Activated CD4-positive, CD25-positive, alpha-beta regulatory T cell treated with anti-CD3 and anti-CD28 coated beads, Interleukin-2, amount 50 U/mL, for 16 hours (primary cell): ENCODE measurements at places on chromosomes 1 and 21.

- no peak for DNase-seq
Observed at GRCh38 chr1:58104960-58105359, 441.6 kb downstream of the OMA1 start.

GRCh38 chr1:156887317-156887716 lies 6.2 kb upstream of the PEAR1 start:
- no peak for DNase-seq

DNA sequence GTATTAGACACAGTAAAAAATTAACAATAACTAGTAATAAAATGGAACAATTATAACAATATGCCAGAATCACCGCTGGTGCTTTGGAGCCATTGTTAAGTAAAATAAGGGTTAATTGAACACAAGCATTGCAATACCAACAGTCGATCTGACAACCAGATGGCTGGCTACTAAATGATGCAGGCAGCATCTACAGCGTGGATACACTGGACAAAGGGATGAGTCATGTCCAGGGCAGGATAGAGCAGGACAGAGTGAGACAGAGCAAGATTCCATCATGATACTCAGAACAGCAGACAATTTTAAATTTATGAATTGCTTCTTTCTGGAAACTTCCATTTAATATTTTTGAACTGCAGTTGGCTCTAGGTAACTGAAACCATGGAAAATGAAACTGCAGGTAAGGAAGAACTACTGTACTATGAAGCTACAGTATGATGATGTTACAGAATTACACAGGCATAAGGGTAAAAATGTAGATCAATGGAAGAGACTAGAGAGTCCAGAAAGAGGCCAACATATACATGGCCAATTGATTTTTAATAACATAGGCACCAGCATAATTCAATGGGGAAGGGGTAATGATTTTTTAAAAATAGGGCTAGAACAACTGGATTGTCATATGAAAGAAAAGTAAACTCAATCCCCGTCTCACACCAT lies 168.7 kb downstream of the RRAGC start:
- no peak for DNase-seq

DNA sequence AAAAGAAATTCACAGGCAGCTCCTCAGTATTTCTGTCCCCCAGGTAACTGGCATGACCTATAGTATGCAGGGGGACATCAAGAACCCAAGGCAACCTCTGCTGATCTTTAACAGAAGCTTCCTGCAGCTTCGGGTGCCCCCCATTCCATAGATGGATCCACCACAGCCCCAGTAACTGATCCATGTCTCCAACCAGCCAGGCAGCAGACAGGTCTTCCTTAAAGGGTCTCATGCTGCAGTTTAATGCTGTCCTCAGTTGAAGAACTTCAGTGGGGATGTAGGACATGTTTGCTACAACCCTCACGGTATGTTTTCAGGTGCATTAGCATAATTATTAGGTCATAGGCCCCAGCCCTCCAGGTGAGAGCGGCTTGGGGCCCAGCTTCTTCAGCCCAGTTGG lies 90.9 kb upstream of the OLIG2 start:
- no peak for DNase-seq

DNA sequence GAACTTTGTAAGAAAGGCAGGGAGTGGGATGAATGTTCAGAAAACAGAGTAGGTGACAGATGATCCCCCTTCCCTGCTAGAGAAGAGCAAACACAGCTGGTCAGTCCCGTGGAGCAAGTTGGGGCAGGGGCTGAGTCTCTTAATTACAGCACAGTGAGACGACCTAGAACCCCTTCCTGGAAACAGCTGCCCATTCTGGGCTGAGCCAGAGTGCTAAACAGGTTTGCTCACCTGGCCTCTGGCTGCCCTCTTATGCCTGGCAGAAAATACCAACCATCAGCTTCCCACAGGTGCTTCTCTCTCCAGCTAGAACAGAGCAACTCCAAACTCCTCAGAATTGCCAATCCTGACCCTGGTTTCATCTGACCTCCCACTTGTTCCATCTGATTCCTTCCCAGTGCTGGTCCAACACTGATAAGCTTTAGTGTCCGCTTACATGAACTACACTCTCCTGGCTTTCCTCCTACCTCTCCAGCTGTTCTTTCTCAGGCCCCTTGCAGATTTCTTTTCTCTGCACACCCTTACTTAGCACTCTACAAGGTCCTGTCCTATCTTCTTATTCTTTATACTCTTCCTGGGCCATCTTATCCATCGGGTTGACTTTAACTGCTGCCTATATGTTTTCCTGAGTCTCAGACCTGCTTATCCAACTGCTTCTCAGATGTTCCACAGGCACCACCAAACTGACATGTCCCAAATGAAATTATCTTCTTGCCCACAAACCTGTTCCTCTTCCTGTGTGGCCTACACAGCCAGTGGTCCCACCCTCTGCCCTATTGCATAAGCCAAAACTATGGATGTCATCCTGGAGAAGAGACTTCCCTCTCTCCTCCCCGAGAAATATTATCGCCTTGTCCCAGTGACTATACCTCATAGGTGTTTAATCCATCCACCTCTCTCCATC lies 22.6 kb upstream of the COL9A2 start:
- no peak for DNase-seq

GRCh38 chr1:161092621-161093028 lies 3.3 kb upstream of the NECTIN4 start:
- no peak for DNase-seq

DNA sequence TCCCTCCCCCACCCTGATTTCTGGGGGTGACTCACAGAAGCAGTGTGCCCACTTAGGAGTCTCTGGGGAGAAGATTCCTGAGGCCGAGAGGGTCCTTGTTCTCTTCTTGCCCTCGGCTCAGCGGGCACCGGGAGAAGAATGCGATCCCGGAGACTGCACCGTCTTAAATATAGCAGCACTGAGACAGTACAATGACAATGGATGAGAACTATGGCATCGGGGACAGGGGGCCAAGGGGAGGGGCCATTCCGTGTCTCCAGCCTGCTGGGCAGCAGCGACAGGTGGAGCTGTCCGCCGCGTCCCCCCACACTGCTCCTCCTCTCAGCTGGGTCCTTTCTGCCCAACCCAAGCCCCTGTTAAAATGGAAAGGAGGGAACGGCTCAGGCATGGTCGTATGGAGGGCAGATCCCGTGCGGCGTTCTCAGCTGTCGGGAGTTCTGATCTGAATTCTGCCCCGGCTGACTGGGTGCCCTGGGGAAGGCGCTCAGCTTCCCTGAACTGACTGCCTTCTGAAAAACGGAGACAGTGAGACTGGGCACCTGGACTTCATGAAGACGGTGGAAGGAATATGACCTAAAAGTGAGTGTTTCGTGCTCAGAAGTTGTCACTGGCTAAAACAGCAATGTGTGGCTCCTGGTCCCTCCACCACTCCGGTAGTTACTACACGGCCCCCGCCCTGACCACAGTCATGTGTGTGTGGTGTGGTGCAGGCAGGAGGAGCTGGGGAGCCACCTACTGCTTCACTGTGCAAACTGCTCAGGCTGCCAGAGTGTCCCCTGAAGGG lies at the start of gene MYOM3:
Gene MYOM3 (minus strand): TSS at position 140 of the 784 bp plus-strand sequence. CDS start 3,499 bp downstream, outside the sequence.
- no peak for DNase-seq

GRCh38 chr1:154104433-154105082 lies 50.3 kb downstream of the NUP210L start:
- DNase-seq: no peak

- DNase-seq: no peak
Observed at GRCh38 chr1:154466206-154466605, 35.8 kb upstream of the TDRD10 start.

DNA sequence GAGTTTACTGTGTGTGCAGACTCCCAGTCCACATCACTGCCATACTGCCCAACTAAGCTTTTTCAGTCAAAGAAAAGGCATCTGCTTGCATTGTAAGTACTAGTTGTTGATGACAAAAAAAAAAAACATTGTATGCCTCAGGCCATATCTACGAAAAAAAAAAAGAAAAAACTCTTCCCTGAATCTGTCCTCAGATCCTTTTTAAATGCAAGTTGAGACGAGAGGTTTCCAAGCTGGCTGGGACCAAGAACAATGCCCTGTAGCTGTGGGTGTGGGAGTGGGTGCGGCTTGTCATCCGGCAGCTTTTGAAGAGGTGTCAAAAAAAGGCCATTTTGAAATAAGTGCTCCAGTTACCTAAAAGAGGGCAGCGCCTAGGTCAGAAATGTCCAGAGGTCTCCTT lies 29.2 kb upstream of the HHAT start:
- DNase-seq: no peak

GRCh38 chr1:113416496-113416895 lies 26.2 kb downstream of the MAGI3 start:
- DNase-seq: no peak

GRCh38 chr1:7558921-7559869 lies 211.9 kb upstream of the VAMP3 start:
- no peak for DNase-seq

DNA sequence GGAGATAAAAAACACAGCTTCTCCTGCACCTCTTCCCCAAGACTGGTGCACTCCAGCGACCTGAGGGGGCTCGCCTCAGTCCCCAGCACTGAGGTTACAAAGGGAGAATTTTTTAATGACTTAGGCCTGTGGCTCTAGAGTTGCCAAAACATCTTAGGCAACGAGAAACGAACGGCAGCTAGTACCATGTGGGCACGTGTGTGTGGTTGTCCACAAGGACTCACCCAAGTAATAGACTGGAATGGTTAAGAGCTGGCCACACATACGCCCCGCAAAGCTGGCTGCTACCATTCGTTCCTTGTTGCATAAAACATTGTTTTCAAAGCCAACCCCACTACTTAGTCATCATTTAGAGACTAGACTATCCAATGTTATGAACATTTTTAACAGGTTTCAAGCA lies 26.9 kb downstream of the RIPK4 start:
- no peak for DNase-seq

- DNase-seq: no peak
Observed at GRCh38 chr1:151327903-151328674, 873 bp upstream of the PI4KB start.

- no peak for DNase-seq
Observed at GRCh38 chr1:150567717-150568593, 11.5 kb downstream of the MCL1 start.

DNA sequence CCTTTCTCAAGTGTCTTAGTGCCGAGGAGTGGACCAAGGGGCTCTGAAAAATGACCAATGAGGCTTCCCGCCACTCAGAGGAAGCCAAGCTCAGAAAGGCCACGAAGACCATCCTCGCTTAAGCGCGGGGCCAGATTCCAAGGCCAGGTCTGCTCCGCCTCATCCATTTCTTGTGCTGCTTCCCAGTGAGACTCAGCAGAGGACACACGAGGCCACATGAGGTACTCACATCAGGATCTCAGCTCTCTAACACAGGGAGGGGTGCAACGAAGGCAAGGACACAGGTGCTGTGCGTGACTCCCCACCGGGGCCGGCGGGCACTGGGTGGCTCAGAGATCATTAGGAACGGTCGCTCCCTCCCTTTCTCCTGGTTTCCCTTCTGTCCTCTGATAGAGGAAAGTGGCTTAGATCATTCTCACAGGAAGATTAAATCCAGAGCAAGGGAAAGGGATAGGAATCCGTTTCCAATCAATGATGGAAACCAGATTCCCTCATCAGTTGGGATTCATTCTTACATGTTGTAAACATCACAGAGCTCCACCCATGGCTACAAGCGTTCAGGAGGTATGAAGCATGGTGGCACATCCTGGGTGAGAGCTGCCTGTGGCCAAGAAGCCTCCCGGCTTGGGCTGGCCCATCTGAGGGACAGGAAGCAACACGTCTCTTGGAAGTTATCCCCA lies 46.7 kb downstream of the CAPZB start:
- no peak for DNase-seq

DNA sequence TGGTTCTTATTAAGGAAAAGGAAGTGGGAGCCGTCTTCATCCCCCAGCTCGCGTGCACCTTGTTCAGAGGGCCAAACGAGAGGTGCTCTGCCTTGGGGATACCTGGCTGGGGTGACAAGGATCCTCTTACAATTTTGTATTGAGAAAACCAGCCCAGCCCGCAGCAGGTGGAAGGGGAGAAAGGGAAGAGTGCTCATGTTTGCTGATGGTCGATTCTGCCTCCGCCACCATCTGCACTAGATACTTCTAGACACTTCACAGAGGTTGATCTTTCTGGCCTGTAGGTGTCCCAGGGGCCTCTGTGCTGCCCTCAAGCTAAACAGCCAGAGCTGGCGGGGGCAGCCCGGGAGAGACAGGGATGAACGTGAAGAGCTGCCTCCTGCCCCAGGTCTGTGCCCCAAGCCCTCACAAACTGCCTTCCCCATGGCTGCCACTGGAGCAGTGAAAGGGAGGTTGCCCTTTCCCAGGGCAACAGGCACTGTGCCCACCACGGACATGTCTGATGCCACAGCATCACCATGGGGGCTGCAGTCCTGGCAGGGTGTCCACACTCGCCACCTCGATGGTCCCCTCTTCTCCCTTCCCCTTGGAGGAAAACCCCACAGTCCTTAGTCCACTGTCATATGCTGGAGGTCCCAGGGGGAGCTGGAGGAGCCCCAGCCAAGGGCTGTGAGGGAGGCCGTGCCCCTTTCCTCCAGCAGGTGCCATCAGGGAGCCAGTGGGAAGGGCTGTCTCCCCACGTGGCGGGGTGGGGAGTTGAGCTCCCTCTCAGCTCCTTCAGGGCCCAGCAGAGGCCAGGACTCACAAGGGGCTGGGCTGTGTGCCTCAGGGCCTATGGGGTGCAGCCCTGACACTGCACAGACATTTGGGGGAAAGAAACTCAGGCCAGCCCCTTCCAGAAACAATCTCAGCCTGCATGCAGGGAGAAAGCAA lies 8.1 kb downstream of the ADPRS start:
- no peak for DNase-seq

- DNase-seq: no peak
Observed at GRCh38 chr1:43452789-43453441, 816 bp downstream of the HYI start.

DNA sequence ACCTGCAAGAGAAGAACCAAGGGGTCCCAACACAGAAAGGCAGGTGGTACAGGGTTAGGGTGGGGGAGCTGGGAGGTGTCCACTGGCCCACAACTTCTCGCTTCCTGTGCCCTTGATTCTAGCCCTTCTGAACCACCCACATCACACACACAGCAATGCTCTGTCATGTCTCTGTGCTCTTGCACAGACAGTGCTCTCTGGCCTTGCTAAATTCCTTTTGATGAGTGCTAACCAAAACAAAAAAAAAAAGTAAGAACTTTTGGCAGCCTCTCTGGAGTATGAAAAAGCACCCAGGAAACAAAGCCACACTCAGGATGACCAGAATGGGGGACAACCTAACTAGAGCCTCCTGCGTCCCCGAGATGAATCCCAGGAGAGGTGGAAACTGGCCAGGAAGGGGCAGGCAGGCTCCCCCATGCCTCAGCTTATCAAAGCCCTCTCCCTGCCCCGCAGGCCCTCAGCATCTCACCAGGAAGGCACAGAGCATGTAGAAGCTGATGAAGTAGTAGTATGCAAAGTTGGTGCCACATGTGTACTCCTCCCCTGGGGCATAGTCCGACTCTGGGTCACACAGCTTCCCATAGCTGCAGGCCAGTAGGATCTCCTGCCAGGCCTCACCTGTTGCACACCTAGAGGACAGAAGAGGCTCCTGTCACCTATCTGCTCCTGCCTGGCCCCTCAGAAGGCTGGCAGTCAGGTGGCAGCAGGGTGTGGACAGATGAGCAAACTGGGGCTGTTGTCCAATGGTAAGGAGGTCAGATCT lies 27.2 kb upstream of the KIF21B start:
- no peak for DNase-seq

- no peak for DNase-seq
Observed at GRCh38 chr1:206992790-206993189, 22.5 kb upstream of the FCAMR start.

- no peak for DNase-seq
Observed at GRCh38 chr1:160168609-160169369, 17.4 kb downstream of the ATP1A4 start.
